Muscle of arm (tissue), 14 donors: ENCODE measurements at places on chromosomes 12 and 14. TPM values are rescaled to one million over a fixed set of nuclear protein-coding genes. Genes with fewer than 3 reads are reported as not detected.

The TCL1B gene
- polyA plus RNA-seq = not detected

The CCDC38 gene
- 0.17 TPM for polyA plus RNA-seq

The RTL1 gene
- polyA plus RNA-seq = 51.1 TPM

The CS gene
- 193 TPM for polyA plus RNA-seq

The GARIN6 gene
- polyA plus RNA-seq = not detected

The SYNE3 gene
- 9.4 TPM for polyA plus RNA-seq

The B4GALNT1 gene
- not detected for polyA plus RNA-seq

The ARMH4 gene
- polyA plus RNA-seq = 6.1 TPM

The BCL11B gene
- polyA plus RNA-seq = 0.77 TPM

The DEGS2 gene
- polyA plus RNA-seq = 4.8 TPM

- no peak for DNase-seq
Measured at GRCh38 chr12:122067966-122068365, 10.6 kb upstream of the MLXIP start.

- DNase-seq = no peak
Measured at GRCh38 chr12:5204271-5204670, 160.6 kb downstream of the KCNA5 start.

- DNase-seq = no peak
Measured at GRCh38 chr12:129202109-129202814, 349.0 kb downstream of the GLT1D1 start.

- DNase-seq = no peak
Measured at GRCh38 chr12:76194724-76195123, 110.2 kb upstream of the NAP1L1 start.

DNA sequence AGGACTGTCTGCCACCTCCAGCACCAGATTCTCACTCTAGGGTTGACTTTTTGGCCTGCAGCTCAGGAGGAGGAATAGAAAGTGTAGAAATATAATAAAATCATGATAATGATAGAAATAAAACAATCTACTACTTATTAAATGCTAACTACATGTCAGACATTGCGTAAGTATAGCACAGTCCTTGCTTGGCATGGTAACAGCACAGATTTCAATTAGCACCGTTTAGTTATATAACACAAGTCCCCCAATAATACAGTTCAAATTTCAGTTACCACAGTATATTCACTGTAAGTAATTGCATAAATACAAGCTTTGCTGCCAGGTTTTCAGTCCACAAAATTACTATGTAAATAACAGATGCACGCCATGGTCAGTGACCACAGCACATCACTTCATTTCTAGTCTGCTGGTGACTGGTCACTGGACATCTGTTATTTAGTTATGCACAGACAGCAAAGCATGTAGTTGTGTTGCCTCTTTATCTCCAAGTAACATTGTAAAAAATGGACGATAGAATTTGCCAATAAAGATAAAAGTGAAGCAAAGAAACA lies 6.5 kb upstream of the GLT8D2 start:
- DNase-seq = no peak

- DNase-seq = no peak
Measured at GRCh38 chr12:61546296-61546695, 713.9 kb upstream of the USP15 start.

DNA sequence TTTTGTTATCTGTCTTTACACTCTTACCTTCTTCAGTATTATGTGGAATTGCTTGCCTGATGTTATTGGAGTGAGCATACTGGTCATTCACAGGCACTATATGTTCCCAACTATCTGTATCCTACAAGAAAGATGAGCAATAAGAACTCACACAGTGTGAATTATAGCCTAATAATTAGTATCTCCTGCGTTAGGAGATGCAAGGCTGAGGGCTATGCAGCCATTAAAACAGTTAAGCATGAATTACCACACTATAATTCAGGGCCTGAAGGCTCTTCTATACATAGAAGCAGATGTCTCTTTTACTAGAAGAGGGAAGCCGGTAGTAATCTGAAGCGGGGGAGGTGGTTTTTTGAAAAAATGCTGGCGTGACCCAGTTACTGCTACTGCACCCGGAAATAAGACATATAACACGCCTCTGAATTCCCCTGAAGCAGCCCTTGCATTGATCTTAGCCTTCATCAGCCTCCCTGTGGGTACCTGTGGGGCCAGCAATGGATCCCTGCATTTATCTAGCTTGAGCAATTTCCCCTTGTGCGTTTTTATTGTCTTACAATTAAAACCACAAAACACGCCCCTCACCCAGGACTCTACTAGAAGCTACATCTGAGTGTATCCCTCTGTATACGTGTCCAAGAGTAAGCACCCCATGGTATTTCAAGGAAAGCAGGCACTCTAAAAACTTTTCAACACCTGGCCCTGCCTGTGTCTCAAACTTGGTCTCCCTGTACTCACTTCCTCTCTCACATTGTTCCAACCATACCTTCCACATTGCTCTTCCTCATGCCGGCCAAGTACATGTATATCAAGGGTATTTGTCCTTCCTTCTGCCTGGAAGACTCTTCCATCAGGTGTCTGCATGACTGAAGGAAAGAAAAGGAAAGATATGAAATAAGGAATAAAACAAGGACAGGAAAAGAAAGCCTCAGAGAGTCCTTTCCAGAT lies 210.9 kb upstream of the ARID2 start:
- no peak for DNase-seq

DNA sequence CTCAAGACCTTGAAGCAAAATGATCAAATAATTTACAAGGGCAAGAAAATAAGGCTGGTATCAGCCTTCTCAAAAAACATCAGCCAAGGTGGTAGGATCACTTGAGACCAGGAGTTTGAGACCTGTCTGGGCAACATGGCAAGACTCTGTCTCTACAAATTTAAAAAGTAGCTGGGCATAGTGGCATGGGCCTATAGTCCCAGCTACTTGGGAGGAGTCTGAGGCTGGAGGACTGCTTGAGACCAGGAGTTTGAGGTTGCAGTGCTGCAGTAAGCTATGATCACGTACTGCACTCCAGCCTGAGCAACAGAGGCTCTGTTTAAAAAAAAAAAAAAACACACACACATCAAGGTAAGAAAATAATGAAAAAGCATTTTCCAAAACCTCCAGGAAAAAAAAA lies 22.1 kb downstream of the SEC23A start:
- DNase-seq = no peak

- DNase-seq = no peak
Measured at GRCh38 chr12:111093428-111094142, 173.2 kb upstream of the MYL2 start.

- DNase-seq = peak; percentile 25
Measured at GRCh38 chr12:10562306-10562933, 51.0 kb downstream of the MAGOHB start.

- no peak for DNase-seq
Measured at GRCh38 chr12:102745971-102746600, 171.0 kb downstream of the PAH start.

- DNase-seq = no peak
Measured at GRCh38 chr12:88393017-88393767, 187.1 kb downstream of the KITLG start.

- DNase-seq = no peak
Measured at GRCh38 chr14:97748616-97749015, 951.4 kb downstream of the VRK1 start.

- no peak for DNase-seq
Measured at GRCh38 chr14:62322216-62322615, 560.0 kb downstream of the SNAPC1 start.

DNA sequence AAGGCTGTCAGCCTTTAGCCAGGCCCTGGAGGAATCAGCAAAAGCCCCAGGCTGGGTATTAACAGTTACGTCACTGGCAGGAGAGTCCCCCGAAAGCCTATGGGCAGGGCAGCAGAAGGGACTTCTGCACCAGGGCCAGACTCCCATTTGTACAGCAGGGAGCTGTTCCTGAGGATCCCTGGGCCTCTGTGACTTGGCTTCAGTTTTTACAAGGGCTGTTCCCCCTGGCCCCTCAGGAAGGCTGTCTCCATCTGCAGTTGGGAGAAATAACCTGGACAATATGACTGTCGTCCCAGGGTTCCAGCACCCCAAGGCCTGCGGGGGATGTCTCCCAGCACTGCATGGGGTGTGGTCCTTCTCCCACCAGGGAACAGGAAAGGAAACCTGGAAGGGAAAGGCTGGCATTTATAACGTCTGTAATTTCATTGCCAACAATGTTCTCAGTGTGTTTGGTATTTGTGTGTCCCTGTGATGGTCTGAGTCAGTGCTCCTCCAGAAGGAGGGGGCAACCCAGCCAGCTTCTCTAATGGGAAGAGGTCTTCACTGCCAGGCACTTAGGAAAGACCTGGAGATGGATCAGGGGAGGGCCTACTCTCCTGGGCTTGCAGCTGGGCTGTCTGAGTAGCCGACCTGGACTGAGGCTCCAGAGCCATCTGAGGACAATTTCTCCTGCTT lies 42.4 kb downstream of the ERH start:
- no peak for DNase-seq

DNA sequence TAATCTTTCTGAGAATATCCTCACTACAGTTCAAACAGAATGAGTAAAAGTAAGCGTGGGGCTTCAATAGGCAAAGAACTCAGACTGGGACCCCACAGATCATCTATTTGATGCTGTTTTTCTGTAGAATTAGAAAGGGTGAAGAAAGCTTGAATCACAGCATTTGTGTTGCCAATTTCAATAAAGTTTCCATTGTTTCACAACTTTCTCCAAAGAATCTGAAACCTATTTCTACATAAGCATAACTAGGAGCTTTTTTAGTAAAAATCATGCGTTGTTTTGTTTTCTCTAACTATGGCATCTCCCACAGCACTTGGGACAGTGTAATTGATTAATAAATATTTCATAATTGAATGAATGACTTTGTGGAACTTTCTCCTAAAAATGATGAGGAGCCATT lies 16.7 kb upstream of the NEDD1 start:
- no peak for DNase-seq

GRCh38 chr12:68356060-68356695 lies 24.0 kb upstream of the MDM1 start:
- DNase-seq = no peak

DNA sequence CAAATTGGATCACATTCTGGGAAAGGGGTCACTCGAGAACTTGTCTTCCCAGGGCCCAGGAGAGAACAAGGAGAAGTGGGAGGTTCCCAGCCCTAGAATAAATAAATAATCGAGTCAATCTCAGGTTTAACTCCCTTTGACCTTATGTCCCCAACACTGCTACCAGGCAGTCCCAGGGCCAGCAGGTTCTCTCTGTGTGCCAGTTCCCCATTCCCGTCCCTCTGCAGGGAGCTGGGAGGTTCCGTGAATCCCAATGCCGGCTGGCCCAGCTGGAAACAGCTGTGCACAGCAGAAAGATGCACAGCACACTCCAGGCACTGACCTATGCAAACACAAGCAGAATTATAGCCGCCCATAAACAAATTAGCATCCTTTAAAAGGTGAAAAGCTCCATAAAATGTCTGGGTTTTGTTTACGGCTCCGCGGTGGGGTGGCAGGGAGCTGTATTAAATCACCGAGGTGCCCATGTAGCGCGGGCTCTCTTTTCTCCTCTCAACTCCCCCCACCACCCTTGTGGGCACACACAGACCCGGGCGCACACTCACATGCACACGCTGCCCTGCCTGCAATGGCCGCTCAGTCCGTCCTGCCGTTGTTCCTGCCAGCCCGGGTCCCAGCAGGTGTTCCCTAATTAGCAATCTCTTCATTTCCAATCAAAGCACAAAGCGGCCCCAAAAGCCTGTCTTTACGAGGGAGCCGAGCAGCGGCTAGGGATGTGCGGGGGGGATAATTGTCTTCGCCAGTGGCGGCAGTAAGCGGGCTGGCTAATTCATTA lies 46.6 kb upstream of the ESRRB start:
- DNase-seq = no peak

GRCh38 chr14:104685216-104685997 lies 4.0 kb upstream of the INF2 start:
- DNase-seq = no peak

- no peak for DNase-seq
Measured at GRCh38 chr12:530308-530707, 70.6 kb downstream of the B4GALNT3 start.

DNA sequence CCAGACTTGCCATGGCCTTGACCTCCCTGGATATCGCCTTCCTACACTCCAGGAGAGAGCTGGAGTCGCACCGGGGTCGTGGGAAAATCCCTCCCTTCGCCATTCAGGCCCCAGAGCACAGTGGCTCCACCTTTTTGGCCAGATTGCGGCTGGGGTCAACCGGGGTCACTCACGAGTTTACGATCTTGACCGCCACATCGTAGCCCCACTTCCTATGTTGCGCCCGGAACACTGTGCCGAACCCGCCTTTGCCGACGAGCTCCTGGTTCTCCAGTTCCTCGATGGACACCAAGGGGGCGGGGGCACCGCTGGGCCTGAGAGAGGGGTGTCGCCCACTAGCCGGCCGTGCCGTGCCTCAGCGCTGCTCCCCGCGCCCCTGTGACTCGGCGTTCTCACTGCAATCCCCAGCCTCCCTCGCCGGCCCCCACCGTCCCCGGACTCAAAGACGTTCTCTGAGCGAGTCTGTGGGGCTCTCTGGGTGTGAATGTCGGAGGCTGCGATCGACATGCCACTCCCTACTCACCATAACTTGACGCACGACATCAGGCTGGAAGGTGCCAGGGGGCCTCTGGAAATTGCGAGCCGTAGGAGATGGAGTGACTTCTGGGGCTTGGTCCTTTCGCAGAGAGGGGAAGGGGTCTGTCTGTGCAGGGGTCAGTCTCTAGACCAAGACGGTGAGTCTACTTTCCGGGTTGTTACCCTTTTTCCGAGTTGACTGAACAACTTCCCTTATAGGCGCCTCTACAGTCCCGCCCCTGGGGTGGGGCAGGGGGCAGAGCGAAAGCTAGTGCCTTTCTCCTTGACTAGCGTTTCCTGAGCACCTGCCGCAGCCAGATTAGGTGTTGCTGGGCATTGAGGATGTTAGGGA lies at the start of gene RIPK3:
Gene RIPK3 (minus strand): TSS at position 708 of the 868 bp plus-strand sequence. CDS start 165 bp downstream, at position 543.
- DNase-seq = no peak

DNA sequence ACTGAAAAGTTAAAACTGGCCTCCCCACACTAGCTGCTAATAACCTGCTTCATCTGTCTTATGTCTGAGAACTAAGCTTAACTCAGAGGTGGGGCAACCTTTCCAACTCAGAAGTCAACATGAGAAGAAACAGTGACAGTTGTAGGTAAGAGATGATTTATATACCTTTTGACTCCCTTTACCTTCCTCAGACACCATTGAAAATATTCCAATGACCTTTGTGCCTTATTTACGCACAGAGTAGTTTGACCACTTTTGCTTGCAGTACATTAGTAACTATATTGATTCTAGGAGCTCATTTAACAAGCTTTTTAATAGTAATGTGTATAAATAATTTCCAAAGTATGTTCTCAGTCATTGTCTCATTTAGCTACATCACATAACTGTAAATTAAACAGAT lies 77.6 kb downstream of the ALX1 start:
- no peak for DNase-seq

- DNase-seq = no peak
Measured at GRCh38 chr12:56461235-56462159, 6.9 kb upstream of the SPRYD4 start.

GRCh38 chr12:89756194-89756584 lies 47.6 kb upstream of the ATP2B1 start:
- no peak for DNase-seq

- no peak for DNase-seq
Measured at GRCh38 chr14:21373980-21374379, 9.8 kb downstream of the SUPT16H start.

- DNase-seq = no peak
Measured at GRCh38 chr12:75825686-75826085, 205.9 kb downstream of the PHLDA1 start.

- DNase-seq = peak; percentile 57
Measured at GRCh38 chr12:5428332-5429221, 3.3 kb upstream of the NTF3 start.
